B cell (primary cell): ENCODE measurements at places on chromosomes 11 and 22. TPM values are rescaled to one million over a fixed set of nuclear protein-coding genes. Genes with fewer than 3 reads are reported as not detected.

DNA sequence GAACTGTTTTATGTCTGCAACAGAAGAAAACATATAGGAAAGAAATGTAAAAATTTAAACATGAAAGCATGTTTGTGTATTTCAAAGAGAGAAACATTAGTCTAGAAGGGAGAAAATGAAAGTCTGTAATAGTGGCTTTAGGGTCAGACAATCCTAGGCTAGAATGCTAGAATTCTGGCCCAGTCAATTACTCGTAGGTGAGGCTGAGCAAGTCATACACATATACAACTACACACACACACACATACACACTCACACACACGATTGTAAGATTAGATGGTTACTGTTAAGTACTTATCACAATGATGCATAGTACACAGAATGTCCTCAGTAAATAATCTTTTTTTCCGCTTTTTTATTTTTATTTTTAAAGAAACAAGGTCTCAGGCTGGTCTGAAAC is 37.7 kb upstream of the PCF11 start:
- H3K36me3 ChIP-seq: no peaks in the 10 kb centered on the region
- DNase-seq: no peak
- no peak overlapping the region for H3K4me3 ChIP-seq
- peaks cover 35% of the 10 kb centered on the region for H3K4me1 ChIP-seq
- H3K27me3 ChIP-seq: no peaks in the 10 kb centered on the region

- no peaks in the 10 kb centered on the region for H3K4me1 ChIP-seq
- peaks cover 7% of the 10 kb centered on the region for H3K27me3 ChIP-seq
- no peaks in the 10 kb centered on the region for H3K36me3 ChIP-seq
- no peak for DNase-seq
- H3K27ac ChIP-seq: no peak overlapping the region
Observed at GRCh38 chr11:7969756-7970646, 4.8 kb upstream of the NLRP10 start.

GRCh38 chr22:49019737-49020713 is 807.6 kb downstream of the BRD1 start:
- H3K27ac ChIP-seq: no peak overlapping the region
- no peak overlapping the region for H3K4me3 ChIP-seq
- H3K27me3 ChIP-seq: no peaks in the 10 kb centered on the region
- DNase-seq: no peak
- H3K36me3 ChIP-seq: no peaks in the 10 kb centered on the region
- no peaks in the 10 kb centered on the region for H3K4me1 ChIP-seq

TRIM49C gene
- total RNA-seq: not detected in 2 replicates

VPREB1 gene
- not detected in 2 replicates for total RNA-seq
